ENCODE measurements at places on chromosomes 5 and 9.

- DNase-seq: no peak
Observed at GRCh38 chr9:37264539-37264938, 144.2 kb downstream of the ZCCHC7 start.

DNA sequence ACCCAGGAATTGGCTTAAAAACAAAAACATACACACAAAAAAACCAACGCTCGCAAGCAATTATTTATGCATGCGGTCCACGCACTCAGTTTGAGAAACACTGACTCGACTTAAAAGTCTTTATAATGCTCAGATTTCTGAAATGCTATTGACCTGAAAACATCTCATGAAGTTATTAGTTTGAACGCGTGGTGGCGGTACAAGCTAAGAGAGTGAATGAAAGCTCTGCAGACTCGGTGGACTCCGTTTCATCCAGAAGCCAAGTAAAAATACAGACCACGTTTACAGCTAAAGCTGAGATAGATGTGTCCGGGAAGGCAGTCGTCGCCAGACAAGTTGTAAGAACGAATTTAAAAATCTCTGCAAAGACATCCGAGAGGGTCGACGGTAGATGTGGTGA is at the start of gene PCDHB6:
Gene PCDHB6 (plus strand): TSS at position 246 of the 400 bp plus-strand sequence. CDS start 201 bp downstream, outside the sequence.
- no peak for DNase-seq

- DNase-seq: no peak
Observed at GRCh38 chr5:34059977-34060376, 17.0 kb upstream of the C1QTNF3 start.

DNA sequence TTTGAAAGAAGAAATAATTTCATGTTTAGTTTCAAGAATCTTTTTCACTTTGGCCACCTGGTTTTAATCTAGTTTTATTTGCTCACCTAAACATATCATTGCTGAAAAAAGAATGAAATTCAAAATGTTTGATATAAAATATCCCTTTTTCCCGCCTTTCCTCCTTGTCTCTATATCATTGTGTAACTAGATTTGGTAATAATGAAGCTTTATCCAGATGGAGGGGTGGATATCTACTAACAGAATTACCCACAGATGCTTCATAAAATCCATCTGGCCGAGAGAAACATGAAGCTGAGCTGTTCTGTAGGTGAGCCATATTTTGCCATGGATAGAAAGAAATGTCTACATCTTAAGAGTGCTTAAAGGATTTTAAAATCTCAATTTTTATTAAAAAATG is 214.7 kb downstream of the ICE1 start:
- no peak for DNase-seq

GRCh38 chr9:116049456-116049855 is 104.1 kb upstream of the PAPPA start:
- no peak for DNase-seq

DNA sequence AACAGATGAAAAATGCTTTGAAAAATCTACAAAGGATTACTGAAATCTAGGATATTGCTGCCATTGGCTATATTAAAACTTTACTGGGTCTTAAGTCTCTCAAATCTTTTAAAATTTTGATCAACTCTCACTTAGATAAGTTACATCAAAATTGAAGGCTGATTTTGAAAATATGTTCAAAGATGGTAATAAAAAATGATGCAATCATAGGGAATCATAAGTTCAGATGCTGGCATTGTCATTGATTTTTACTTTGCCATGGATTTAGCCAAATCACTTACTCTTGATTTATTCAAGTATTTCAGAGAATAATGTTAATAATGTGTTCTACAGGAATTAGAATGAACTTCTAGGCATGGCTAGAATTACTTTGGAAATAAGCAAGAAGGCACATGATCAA is 24.2 kb downstream of the LARS1 start:
- DNase-seq: no peak

DNA sequence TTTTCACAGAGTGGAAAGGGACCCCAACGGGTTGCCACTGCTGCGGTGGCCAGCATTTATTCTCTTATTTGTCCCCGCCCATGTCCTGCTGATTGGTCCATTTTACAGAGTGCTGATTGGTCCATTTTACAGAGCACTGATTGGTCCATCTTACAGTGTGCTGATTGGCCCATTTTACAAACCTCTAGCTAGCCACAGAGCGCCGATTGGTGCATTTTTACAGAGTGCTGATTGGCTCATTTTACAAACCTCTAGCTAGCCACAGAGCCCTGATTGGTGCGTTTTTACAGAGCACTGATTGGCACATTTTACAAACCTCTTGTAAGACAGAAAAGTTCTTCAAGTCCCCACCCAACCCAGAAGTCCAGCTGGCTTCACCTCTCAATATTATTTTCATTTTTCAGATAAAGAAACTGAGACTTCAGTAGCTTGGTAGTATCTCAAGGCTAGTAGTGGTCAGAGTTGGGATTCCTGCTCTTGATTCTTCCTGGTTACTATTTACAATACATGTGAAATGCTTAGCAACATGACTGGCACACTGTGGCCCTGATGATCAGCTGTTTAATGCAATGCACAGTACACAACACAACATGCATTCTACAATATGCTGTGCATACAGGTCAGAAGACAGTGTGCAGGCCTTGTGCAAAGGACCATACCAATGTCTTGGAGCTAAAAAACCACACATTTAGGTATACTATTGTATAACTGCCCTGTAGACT is 63.6 kb upstream of the BOD1 start:
- no peak for DNase-seq

DNA sequence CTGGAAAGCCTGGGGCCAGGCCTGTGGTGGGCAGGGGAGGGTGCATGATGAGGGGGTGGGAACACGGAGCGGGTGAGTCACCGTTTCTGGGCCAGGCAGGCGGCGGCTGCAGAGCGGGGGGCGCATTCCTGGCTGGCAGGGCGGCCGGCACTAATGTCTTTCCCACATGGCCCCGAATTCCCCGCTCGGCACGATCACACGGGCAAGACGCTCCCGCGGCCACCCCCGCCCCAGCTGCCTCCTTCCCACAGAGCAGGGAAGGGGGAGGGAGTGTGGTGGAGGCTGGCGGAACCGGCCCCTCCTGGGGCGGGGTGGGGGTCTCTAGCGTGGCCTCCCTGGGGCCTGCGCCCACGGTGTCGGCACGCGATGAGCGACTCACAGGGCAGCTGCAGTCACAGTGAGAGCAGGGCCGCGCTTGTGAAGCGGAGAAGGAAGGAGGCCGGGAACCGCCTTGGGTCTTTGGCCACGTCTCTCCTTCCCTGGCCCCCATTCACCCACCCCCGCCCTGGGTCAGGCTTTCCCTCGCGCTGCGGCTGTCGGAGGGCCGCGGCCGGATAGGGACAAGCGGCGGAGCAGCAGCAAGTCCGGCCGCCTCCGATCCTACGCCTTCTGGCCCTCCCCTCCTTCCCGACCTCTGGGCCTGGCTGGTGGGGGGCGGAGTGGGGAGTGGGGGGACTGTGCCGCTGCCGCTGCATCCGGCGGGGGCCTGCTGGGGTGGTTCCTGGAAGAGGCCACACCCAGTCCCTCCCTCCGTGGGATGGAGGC is 48.9 kb downstream of the CXXC5 start:
- DNase-seq: peak; percentile 64

GRCh38 chr9:136177224-136177623 is 27.7 kb downstream of the LHX3 start:
- no peak for DNase-seq

- no peak for DNase-seq
Observed at GRCh38 chr5:105956456-105957196, 1714.1 kb downstream of the EFNA5 start.

DNA sequence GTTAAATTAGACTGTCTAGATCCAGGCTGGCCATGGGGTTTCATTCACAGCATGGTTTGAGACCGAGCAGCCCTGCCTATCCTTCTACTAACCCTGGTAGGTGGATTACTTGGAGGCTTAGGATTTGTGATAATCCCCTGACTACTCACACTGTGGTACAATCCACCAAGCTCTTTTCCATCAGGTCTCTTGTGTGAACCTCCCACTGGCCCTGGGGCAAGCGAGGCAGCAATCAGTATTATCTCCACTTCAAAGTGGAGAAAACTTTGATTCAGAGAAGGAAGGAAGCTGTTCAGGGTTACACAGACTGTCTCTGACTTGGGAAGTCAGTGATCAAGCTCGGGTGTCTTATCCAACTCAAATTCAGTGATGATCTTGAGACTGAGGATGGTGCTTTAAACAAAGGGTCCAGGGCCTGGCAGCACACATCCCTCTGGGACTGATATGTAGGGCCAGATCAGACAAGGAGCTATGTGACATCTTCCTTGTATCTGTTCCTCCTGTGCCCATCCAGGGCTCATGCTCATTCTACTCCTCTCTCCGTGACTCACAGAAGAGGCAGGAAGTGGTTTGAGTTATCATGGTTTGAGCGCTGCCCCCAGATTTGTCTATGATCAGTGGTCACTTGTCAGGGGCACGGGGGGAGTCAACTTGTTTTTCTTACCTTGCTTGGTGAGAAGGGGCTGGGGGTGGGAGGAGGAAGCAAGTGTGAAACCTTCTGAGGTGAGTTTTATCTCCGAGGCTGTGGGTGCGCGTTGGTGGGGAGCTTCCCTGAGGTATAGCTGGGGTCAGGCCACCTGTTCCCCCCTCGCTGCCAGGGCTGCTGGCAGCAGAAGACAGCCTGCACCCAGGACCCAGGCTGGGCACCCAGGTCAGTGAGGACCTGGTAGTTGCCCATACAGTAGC is 48.6 kb downstream of the RGS3 start:
- DNase-seq: peak; percentile 81

- DNase-seq: no peak
Observed at GRCh38 chr5:90518661-90519060, 10.7 kb downstream of the LYSMD3 start.

- DNase-seq: no peak
Observed at GRCh38 chr9:108903420-108904103, 30.4 kb downstream of the ELP1 start.

- DNase-seq: no peak
Observed at GRCh38 chr5:22242532-22242931, 610.6 kb downstream of the CDH12 start.

- DNase-seq: no peak
Observed at GRCh38 chr9:571066-571465, 270.4 kb upstream of the DMRT1 start.

GRCh38 chr5:176636426-176636825 is 6.0 kb downstream of the EIF4E1B start:
- no peak for DNase-seq

DNA sequence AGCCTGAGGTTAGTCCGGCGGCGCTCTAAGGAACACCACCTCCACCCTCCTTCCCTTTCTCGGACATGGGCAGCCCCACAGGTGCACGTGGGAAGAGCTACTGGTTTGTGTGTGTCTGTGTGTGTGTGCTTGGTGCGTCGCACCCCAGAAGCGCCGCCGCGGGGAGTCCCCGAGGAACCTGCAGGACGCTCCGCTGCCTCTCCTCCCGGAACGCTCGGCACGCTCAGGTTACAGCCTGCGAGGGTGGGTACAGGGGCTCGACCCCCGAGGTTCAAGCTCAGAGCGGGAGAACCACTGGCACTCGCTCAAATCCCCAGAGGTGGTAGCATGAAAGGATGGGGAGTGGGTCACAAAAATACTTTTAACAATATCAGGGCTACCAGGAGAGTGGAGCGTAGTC is 2.0 kb downstream of the ASTN2 start:
- peak; percentile 23 for DNase-seq

- no peak for DNase-seq
Observed at GRCh38 chr9:6441269-6441668, 28.3 kb downstream of the UHRF2 start.

DNA sequence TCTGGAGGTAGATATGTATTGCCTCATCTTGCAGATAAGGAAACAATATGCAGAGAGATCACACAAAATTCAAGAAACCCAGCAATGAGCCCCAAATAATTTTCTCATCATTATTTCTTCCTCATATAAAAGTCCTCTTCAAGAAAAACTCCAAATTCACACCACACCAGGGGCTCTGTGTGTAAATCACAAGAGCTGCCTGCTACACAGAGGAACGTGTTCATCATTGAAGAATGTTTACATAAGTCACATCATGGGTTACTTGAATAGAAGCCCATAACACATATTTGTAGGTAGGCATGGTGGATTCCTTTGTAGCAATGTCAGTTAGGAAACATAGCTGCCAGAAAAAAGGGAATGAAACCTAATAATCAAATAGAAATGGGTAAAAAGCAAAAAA is 308.1 kb upstream of the TLE4 start:
- DNase-seq: no peak

- no peak for DNase-seq
Observed at GRCh38 chr9:87471746-87472145, 25.9 kb upstream of the DAPK1 start.

DNA sequence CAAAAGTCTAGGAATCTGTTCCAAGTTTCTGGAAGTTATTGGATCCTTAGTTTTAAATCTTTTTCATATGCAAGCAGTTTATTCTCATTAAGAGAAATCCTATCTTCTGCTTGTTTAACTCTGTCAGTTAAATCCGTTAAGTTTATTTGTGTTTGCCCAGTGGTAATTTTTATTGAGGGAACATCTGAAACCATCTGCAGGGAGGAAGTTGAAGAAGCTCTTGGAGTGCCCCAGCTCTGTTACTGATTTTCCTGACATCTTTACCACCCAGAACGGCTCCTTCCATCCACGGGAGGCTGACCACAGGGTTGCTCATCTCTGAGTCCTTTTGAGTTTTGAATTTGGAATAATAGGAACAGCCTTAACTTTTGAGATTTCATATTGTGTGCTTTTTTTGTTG is 99.9 kb upstream of the ZNF618 start:
- no peak for DNase-seq

GRCh38 chr5:170292179-170293104 is 5.1 kb downstream of the LCP2 start:
- no peak for DNase-seq

DNA sequence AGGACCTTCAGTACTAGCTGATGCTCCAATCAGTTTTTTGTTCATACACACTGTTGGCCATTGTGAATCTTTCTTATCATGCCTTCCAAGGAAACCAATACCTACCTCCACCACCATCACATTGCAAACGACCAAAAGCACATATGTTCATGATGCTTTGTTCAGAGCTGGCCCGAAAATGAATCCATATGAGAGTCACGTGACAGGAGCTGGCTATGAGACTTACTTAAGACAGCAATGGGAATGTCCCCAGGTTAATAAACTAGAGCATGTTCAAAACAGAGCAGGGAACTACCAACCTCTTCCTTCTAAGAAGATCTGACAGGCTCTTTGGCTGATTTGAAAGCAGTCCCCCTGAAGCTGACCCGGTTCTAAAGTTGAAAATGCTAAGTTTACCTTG is 93.5 kb downstream of the FGF1 start:
- DNase-seq: no peak

DNA sequence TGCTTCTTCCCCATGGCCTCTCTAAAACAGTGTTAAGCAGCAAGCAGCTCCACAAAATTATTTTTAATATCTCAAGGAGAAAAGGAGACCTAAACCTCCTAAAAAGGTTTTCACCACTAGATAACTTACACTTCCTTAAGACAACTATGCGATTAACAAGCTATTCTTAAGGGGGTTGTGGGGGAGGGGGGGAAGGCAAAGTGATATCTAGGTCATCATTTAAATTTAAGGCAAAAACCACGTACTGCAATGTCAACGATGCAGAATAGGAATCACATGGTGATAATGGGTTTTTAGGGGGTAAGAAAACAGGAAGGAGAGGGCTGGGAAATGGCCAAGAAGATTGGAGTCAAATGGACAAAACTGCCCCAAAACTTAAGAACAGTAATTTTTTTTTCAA is 32.6 kb downstream of the CSNK1A1 start:
- no peak for DNase-seq
